ENCODE measurements at places on chromosomes 12 and 14. TPM values are rescaled to one million over a fixed set of nuclear protein-coding genes. Genes with fewer than 3 reads are reported as not detected.

GRCh38 chr12:4572680-4573079 is 10.7 kb downstream of the DYRK4 start:
- no peak overlapping the region for H3K27ac ChIP-seq
- no peak overlapping the region for H3K4me3 ChIP-seq
- no peaks in the 10 kb centered on the region for H3K4me1 ChIP-seq
- no peaks in the 10 kb centered on the region for H3K36me3 ChIP-seq
- no peak for DNase-seq
- H3K27me3 ChIP-seq: no peaks in the 10 kb centered on the region

GRCh38 chr12:68638171-68638570 is 27.5 kb downstream of the RAP1B start:
- H3K4me1 ChIP-seq: peaks cover 16% of the 10 kb centered on the region
- no peak overlapping the region for H3K27ac ChIP-seq
- no peaks in the 10 kb centered on the region for H3K36me3 ChIP-seq
- DNase-seq: no peak

CFAP251 gene
- 0.07 TPM for total RNA-seq

DNA sequence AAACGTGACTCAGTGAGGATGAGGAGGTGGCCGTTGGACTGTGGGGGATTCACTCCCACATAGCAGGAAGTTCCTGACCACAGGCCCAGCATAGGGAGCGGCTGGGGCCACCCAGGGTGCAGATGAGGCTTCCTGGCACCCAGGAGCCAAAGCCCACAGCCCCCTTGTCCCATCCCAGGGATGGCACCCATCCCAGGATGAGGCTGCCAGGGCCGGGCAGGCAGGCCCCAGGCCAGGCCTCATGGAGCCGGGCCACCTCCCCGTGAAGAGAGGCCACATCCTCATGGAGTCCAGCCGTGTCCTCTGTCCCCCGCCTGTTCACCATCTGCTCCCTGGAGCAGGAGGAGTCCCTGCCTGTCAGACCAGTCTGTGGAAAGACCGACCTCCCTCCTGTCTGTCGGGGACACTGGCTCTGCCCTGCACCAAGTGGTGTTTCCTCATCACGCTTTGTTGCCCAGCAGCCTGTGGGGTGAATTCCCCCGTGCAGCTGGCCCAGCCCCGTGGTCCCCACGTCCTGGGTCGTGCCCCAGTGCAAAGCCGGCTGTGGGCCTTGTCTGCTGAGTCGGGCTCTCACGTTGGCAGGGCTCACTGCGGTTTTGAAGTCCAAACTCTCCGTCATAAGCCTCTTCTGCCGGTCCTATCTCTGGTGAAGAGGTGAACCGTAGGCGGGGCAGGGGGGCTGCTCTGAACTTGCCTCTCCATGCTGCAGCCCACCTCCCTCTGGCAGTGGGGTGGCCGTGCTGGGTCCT is 24.5 kb downstream of the MMP17 start:
- peaks cover 56% of the 10 kb centered on the region for H3K4me1 ChIP-seq
- H3K27me3 ChIP-seq: peaks cover 28% of the 10 kb centered on the region
- H3K27ac ChIP-seq: no peak overlapping the region
- H3K4me3 ChIP-seq: no peak overlapping the region
- no peak for DNase-seq

DNA sequence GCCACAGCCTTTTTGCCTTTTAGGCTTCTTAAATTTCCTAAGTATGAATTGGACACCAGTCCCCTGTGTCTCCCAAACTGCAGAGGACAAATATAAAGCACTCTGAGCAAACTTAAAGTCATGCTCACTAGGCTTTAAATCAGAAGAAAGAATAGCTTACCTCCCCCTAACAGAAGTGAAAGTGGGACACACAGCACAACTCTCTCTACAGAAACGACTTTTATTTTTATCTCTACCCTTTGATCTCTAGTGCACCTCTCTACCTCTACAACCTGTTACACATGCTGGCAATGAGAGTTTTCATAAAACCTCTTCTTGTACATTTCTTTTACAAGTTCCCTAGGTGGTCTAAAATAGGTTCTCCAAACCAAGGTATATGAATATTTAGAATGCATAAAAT is 19.7 kb downstream of the IAPP start:
- no peak overlapping the region for H3K27ac ChIP-seq
- no peaks in the 10 kb centered on the region for H3K36me3 ChIP-seq
- no peaks in the 10 kb centered on the region for H3K27me3 ChIP-seq

GRCh38 chr12:119593578-119594398 is at the start of gene TMEM233:
Gene TMEM233, plus strand, starts transcription at chr12:119593774. Its CDS starts 75 bp downstream, at chr12:119593849.
- no peak within 1 kb of the TSS for H3K4me3 ChIP-seq
- peaks cover 6% of the 10 kb centered on the region for H3K4me1 ChIP-seq
- DNase-seq: no peak
- no peaks in the 10 kb centered on the region for H3K36me3 ChIP-seq
- peaks cover 36% of the 10 kb centered on the region for H3K27me3 ChIP-seq

LPAR5 gene
- 0.07 TPM for total RNA-seq

CTSG gene
- total RNA-seq: not detected

RASSF9 gene
- total RNA-seq: not detected

- 0 out of 3 replicates have a peak, but pooled peaks cover 2% of the 10 kb centered on the region for H3K36me3 ChIP-seq
- H3K27ac ChIP-seq: no peak overlapping the region
- no peak overlapping the region for H3K4me3 ChIP-seq
- no peaks in the 10 kb centered on the region for H3K27me3 ChIP-seq
These were observed 28.7 kb upstream of the SOS2 start for GRCh38 chr14:50260072-50260471.

CCDC177 gene
- not detected for total RNA-seq

- no peak overlapping the region for H3K4me3 ChIP-seq
- H3K27me3 ChIP-seq: no peaks in the 10 kb centered on the region
- DNase-seq: peak; percentile 54
- H3K27ac ChIP-seq: no peak overlapping the region
- peaks cover 9% of the 10 kb centered on the region for H3K4me1 ChIP-seq
- no peaks in the 10 kb centered on the region for H3K36me3 ChIP-seq
These were observed 160.9 kb downstream of the SPTSSA start for GRCh38 chr14:34300882-34301734.

DNA sequence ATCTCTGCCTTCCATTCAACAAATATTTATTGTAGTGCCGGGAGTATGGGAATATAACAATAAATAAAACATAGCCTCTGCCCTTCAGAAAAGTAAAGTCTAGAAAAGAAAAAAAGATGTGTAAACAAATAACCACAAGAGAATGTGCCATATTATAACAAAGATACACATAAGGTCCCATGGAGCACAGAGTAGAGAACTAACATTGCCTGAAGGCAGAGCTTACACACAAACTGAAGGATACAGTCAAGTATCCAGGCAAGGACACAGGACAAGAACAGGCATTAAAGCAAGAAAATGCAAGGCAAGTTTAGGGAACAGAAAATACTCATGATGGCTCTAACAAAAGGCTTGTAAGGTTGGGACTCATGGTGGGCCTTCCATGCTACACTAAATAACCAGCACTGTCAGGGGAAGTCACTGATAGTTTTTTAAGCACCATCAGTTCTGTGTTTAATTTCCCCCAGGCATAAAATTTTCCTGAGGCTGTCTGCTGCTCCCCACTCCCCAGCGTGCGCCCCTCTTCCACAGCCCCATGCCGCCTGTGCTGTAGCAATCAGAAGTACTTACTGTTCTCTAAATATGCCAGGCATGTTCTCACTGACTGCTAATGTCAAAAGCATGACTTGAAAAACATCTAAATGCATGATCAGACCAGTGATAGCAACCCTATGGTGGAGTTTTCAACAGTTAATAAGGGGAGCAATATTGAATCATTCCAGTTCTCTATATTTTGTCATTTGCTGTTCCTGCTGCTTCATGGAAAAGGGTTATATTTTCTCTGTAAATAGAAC is 77.8 kb downstream of the ANKS1B start:
- no peak for DNase-seq
- no peaks in the 10 kb centered on the region for H3K36me3 ChIP-seq
- no peak overlapping the region for H3K4me3 ChIP-seq
- no peak overlapping the region for H3K27ac ChIP-seq
- no peaks in the 10 kb centered on the region for H3K4me1 ChIP-seq

DNA sequence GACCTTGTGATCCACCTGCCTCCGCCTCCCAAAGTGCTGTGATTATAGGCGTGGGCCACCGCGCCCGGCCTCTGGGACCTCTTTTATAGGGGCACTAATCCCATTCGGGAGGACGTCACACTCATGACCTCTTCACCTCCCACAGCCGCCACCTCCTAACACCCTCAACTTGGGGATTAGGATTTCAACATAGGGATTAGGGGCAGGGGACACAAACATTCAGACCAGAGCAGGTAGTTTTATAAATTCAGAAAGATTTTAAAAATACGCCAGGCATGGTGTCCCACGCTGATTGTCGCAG is 49.4 kb downstream of the TPCN1 start:
- no peak overlapping the region for H3K4me3 ChIP-seq
- no peak for DNase-seq
- peaks cover 6% of the 10 kb centered on the region for H3K36me3 ChIP-seq
- H3K4me1 ChIP-seq: peaks cover 43% of the 10 kb centered on the region
- no peaks in the 10 kb centered on the region for H3K27me3 ChIP-seq

KRT73 gene
- total RNA-seq: not detected

TNFRSF1A gene
- 41.5 TPM for total RNA-seq

- no peaks in the 10 kb centered on the region for H3K27me3 ChIP-seq
- H3K27ac ChIP-seq: no peak overlapping the region
- DNase-seq: no peak
- no peaks in the 10 kb centered on the region for H3K36me3 ChIP-seq
- H3K4me1 ChIP-seq: no peaks in the 10 kb centered on the region
- no peak overlapping the region for H3K4me3 ChIP-seq
These were observed 75.4 kb downstream of the TAOK3 start for GRCh38 chr12:118297284-118297683.

DNA sequence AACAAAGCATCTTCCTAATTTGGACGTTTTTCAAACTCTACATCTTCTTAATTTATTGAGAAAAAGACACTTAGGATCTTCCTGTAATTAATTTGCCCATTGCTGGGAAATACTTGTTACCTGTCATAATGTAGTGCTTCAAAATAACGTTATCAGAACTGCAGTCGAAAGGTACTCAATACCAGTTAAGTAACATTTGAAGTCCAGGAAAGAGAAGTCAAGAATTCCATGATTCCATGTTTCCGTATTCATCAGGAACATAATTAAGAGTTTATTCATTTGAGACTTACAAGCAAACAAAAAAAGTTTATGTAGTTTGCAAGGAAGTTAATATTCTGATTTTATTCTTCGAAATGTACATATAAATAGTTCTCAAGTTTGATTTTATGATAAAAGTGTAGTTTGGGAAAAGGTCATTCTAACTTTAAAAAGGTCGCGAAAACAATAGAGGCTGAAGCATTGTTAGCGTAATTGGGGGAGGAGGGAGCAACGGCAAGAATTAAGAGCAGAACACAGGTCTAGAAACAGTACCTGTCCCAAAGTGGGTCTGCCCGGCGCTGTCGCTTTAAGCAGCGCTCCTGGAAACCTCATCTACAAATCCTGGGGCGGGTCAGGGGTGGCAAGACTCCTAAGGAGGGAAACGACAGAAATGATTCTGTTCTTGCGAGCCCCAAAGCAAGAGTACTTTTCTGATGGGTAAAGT is 1.2 kb upstream of the KCNMB4 start:
- DNase-seq: no peak
- no peak overlapping the region for H3K27ac ChIP-seq
- H3K4me1 ChIP-seq: peaks cover 20% of the 10 kb centered on the region
- no peaks in the 10 kb centered on the region for H3K27me3 ChIP-seq
- no peaks in the 10 kb centered on the region for H3K36me3 ChIP-seq

DNA sequence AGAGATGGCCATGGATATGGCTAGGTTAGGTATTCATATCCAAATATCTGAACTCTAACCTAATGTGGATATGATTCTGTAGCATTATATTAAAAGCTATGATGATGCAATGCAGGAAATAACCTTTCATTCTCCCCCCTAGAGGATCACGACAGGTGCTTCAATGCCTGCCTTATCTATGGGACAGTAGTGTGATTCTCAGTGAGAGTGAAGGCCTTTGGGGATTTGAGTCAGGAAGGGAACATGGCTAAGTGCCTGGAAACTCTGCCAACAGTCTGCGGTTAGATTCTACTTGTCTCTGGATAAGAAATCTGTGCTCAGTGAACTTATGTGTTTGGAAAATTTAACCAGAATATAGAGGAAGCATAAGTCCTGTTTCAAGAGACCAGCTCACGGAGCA is 81.8 kb downstream of the SLC38A1 start:
- H3K36me3 ChIP-seq: no peaks in the 10 kb centered on the region
- no peak for DNase-seq
- H3K4me1 ChIP-seq: no peaks in the 10 kb centered on the region
- H3K27me3 ChIP-seq: no peaks in the 10 kb centered on the region

BIN2 gene
- not detected for total RNA-seq

MYBPC1 gene
- 0.44 TPM for total RNA-seq

DNA sequence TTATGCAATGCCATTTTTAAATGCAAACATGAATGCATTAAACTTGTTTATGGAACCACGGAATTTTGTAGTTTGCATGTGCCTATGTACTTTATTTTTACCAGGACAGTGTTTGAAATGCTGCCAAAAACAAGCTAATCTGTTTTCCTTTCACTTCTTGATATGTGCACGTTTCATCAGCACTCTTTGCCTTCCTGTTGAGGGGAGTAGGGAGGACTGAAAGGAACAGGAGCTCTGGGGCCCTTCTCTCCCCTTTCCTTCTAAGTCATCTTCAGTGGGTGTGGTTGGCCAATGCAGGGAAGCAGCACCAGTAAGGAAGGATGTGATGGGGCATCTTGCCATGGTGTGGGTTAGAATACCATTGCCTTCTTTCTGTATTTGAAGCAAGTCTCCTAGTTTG is 12.1 kb upstream of the PPP4R4 start:
- no peaks in the 10 kb centered on the region for H3K27me3 ChIP-seq
- peak overlapping the region; percentile 4 for H3K4me3 ChIP-seq
- DNase-seq: no peak
- peaks cover 56% of the 10 kb centered on the region for H3K4me1 ChIP-seq

GALNT8 gene
- not detected for total RNA-seq

NACA gene
- total RNA-seq: 2,295 TPM

- H3K36me3 ChIP-seq: no peaks in the 10 kb centered on the region
- no peak overlapping the region for H3K27ac ChIP-seq
- no peaks in the 10 kb centered on the region for H3K27me3 ChIP-seq
- peaks cover 13% of the 10 kb centered on the region for H3K4me1 ChIP-seq
These were observed 69.4 kb downstream of the CD163L1 start for GRCh38 chr12:7374423-7375144.

DNA sequence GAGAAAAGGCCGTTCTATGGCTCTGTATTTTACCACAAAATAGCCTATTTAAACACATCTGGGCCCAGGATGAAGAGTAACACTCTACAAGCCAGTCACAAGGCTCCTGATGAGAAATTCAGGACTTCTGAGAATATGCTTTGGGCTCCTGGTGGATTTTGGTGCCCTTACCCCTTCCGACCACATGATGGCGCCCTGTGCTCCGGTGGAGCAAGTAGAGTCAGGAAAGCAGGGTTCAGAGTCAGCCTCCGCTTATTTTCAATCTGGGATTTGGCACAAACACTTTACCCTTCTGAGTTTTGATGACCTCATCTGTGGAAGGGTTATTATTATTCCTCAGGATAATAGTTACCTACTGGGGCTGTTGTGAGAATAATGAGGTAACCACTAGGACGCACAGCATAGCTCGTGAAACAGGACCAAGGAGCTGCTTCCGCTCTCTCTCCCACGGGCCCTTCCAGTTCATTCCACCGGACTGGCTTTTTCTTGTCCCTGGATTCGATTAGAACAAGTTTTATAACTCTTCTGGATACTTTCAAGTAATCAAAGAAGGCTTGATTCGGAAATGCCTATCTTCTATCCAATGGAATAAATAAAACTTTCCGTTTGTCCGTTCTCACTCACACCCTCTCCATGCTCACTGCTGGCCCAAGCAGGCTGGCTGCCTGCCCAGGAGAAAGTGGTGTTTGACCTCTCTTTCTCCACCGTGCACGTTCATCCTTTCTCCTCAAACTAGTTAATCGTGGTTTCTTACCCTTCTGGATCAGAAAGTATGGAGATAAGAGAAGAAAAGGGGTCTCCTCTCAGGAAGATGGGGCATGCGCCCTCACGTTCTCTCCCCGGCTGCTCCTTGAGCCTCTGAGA is 104.6 kb downstream of the GALC start:
- H3K36me3 ChIP-seq: no peaks in the 10 kb centered on the region
- peak; percentile 14 for DNase-seq
- no peaks in the 10 kb centered on the region for H3K4me1 ChIP-seq
- no peak overlapping the region for H3K27ac ChIP-seq

Measured in HepG2 (cell line).